ENCODE measurements at places on chromosomes 6 and 20. TPM values are rescaled to one million over a fixed set of nuclear protein-coding genes. Genes with fewer than 3 reads are reported as not detected.

DNA sequence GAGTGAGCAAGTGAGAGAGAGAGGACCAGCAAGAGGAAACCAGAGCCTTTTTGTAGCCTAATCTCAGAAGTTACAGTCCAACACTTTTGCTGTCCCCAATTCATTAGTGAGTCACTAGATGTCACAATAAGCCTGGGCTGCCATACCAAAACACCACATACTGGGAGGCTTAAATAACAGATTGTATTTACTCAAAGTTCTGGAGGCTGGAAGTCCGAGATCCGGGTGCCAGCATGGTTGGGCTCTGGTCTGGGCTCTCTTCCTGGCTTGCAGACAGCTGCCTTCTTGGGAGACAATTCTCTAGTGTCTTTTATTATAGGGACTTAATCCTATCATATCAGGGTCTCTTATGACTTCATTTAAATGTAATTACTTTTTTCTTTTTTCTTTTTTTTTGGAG lies 50.7 kb upstream of the FERMT1 start:
- no peaks in the 10 kb centered on the region for H3K4me1 ChIP-seq
- H3K36me3 ChIP-seq, result no peaks in the 10 kb centered on the region
- no peak for DNase-seq
- H3K27ac ChIP-seq, result no peak overlapping the region
- H3K27me3 ChIP-seq, result no peaks in the 10 kb centered on the region

GRCh38 chr6:134979142-134979541 lies 29.2 kb upstream of the ALDH8A1 start:
- H3K4me3 ChIP-seq, result no peak overlapping the region
- no peak overlapping the region for H3K27ac ChIP-seq
- no peaks in the 10 kb centered on the region for H3K27me3 ChIP-seq
- DNase-seq, result no peak
- no peaks in the 10 kb centered on the region for H3K4me1 ChIP-seq
- H3K36me3 ChIP-seq, result no peaks in the 10 kb centered on the region

DNA sequence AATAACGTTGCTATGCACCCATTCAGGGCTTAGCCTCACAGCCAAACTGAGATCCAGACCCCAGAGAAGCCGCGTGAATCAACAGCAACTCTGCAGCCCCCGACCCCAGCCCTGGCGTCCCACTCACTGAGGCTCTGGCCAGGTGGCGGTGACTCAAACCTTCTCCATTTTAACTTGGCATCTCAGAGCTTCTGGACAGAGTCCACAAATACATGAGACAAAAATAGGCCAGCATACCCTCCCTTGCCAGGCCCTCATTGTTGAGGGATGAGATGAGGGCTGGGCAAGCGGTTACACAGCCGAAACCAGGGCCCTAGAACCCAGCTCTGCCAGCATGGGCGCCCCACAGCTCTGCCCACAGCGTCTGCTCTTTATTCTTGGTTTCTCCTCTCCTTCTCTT lies 118.4 kb downstream of the MYLK4 start:
- no peaks in the 10 kb centered on the region for H3K36me3 ChIP-seq
- no peak overlapping the region for H3K4me3 ChIP-seq
- DNase-seq, result no peak
- H3K27ac ChIP-seq, result no peak overlapping the region
- H3K27me3 ChIP-seq, result no peaks in the 10 kb centered on the region

Gene C4B
- total RNA-seq, result 12.4 TPM

DNA sequence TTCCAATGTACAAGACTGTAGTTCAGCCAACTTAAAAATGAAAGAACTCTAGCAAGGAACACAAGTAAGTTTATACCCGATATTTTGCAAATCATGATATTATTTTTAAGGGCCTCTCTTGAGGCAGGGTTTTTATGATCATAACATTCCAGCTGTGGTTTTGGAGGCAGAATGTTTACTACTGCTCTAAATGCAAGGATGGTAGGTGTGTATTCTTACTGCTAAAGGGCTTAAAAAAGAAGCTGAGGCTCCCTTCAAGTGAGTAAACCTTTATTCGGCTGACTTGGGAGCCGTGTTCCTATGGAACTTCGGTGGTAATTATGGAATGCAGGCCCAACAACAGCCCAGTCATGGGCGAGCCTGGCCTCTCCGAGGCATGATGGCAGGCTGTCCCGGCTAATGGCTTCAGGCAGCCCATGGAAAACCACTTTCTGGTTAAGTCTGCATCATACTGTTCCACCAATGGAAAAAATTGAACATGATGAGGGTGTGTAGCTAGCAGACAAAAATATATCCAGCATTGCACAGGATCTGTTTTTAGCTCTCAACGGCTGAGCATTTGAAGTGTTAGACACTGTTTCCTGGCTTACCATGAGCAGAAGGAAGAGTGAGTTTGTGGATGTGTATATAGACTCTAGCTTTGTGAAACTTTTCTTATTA lies 111.5 kb downstream of the TIAM2 start:
- no peak overlapping the region for H3K4me3 ChIP-seq
- no peaks in the 10 kb centered on the region for H3K27me3 ChIP-seq
- H3K36me3 ChIP-seq, result no peaks in the 10 kb centered on the region
- no peak overlapping the region for H3K27ac ChIP-seq

DNA sequence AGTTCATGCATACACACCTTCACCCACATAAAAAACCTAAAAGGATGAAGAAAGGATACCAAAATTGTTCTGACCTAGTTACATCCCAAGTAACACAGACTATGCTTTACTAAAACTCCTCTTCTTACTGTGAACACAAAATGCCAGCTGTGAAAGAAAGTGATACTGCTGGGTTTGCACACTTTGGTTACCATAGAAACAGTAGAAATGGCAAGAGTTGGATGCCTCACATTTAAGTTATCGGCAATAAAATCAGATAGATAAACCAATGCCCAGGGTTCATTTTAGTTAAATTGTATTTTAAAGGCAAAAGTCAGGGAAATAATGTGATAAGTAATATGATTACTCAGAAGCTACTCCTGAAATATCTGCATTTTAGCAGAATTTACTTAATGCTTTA lies 161.9 kb downstream of the CDK19 start:
- no peak for DNase-seq
- H3K27me3 ChIP-seq, result no peaks in the 10 kb centered on the region
- no peaks in the 10 kb centered on the region for H3K36me3 ChIP-seq
- no peak overlapping the region for H3K27ac ChIP-seq

Gene TMEM244
- not detected for total RNA-seq

DNA sequence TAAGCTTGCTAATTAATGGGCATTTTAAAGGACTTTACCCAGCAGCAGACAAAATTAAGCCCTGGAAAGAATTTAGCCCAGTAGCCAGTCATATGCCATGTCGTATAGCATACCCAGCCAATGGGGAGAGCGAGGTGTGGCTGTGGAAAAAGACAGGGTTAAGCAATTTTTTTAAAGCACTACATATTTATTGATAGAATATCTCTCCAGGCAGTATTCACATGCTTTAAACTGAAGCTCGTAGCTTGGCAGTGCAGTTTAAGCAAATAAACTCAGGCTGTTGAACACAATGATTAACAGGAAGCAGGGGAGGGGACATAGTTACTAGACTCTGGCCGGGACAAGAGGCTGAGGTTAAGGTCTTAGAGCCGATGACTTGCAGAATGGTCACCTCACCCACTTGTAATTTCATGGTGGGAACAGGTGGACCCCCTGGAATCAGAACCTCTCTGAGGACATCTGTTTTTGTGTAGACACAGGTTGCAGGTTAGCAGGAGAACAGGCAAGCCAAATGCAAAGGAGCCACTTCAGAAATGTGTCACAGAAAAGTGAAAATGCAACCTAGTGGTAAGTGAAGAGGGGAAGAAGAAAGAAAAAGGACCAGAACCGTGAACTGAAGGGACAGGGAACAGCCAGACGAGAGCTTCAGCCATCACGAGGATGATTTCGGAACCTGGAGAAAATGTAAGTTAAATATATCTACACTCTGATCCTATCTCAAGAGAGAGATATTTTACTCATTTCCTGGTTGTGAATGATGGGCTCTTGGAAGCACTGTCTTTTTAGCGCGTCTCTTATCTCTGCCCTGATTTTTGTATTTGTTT lies 7.2 kb downstream of the GCNT2 start:
- DNase-seq, result no peak
- H3K27me3 ChIP-seq, result no peaks in the 10 kb centered on the region
- peak overlapping the region; percentile 24 for H3K27ac ChIP-seq
- H3K36me3 ChIP-seq, result no peaks in the 10 kb centered on the region
- H3K4me1 ChIP-seq, result no peaks in the 10 kb centered on the region

- no peak for DNase-seq
- no peaks in the 10 kb centered on the region for H3K27me3 ChIP-seq
- no peaks in the 10 kb centered on the region for H3K36me3 ChIP-seq
- no peak overlapping the region for H3K27ac ChIP-seq
- H3K4me3 ChIP-seq, result no peak overlapping the region
Measured at GRCh38 chr20:48846516-48847492, 19.0 kb upstream of the PREX1 start.

Gene GGTLC1
- not detected for total RNA-seq

GRCh38 chr6:96853083-96853482 lies 15.8 kb upstream of the GPR63 start:
- no peaks in the 10 kb centered on the region for H3K36me3 ChIP-seq
- H3K4me3 ChIP-seq, result no peak overlapping the region
- no peak for DNase-seq

Gene CLIC5
- 1.5 TPM for total RNA-seq

GRCh38 chr6:154252678-154253077 lies 103.9 kb downstream of the IPCEF1 start:
- no peaks in the 10 kb centered on the region for H3K36me3 ChIP-seq
- H3K4me3 ChIP-seq, result no peak overlapping the region
- H3K27ac ChIP-seq, result no peak overlapping the region
- no peak for DNase-seq

DNA sequence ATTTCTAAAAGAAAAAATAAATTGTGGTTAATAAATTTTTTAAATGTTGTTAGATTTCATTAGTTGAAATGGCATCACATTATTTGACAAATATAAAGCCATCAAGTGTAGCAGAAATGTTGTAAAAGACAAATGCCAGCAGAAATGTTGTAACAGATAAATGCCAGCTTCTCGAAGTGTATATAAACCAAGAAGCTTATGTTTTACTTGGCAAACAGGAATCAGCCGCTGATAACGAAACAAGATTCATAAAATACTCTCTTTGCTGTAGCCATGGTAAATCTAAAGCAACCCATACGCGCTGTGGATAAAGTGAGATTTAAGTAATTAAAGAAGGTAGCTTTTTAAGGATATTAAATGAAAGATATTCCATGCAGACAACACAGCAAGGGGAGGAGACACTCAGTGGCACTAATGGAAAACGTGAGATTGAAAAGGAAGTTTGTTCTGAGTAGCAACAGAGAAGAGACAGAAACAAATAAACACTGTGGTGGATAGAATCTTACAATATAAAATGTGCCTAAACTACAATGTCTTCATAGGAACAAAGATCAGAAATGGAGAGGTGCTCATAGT lies 29.6 kb downstream of the BTBD9 start:
- no peak overlapping the region for H3K27ac ChIP-seq
- no peaks in the 10 kb centered on the region for H3K4me1 ChIP-seq
- no peaks in the 10 kb centered on the region for H3K27me3 ChIP-seq
- H3K4me3 ChIP-seq, result no peak overlapping the region

DNA sequence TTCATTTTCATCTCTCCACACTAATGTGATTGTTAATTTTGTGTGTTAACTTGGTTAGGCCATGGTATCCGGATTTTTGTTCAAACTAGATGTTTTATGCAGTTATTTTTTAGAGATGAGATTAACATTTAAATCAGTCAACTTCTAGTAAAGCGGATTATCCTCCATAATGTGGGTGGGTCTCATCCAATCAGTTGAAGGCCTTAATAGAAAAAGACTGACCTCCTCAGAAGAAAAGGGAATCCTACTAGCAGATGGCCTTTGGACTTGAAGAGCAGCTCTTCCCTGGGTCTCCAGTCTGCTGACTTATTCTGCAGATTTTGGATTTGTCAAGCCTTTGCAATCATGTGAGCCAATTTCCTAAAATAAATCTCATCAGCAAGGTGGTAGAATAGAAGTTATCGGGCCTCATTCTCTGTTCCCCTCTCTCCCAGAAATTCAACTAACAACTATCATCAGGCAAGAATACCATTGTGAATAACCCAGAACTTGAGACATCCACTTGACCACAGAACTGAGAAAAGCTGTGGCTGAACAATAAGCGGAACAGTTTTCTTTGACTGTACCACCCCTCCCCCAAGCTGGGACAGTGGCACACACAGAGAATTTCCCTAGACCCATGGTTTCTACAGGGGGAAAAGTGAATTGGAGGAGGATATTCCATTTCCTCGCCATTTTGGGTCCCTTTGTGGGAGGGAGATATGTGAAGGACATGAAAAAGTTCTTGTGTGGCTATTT lies 323.0 kb downstream of the UTRN start:
- H3K27ac ChIP-seq, result no peak overlapping the region
- H3K4me1 ChIP-seq, result no peaks in the 10 kb centered on the region
- no peaks in the 10 kb centered on the region for H3K27me3 ChIP-seq
- H3K36me3 ChIP-seq, result no peaks in the 10 kb centered on the region
- DNase-seq, result no peak

Gene RAET1G
- total RNA-seq, result 1.4 TPM
